BJ (cell line): ENCODE measurements at places on chromosomes 4 and X.

- peak; percentile 46 for DNase-seq
These were observed 139.5 kb downstream of the SLIT2 start for GRCh38 chr4:20391198-20391597.

DNA sequence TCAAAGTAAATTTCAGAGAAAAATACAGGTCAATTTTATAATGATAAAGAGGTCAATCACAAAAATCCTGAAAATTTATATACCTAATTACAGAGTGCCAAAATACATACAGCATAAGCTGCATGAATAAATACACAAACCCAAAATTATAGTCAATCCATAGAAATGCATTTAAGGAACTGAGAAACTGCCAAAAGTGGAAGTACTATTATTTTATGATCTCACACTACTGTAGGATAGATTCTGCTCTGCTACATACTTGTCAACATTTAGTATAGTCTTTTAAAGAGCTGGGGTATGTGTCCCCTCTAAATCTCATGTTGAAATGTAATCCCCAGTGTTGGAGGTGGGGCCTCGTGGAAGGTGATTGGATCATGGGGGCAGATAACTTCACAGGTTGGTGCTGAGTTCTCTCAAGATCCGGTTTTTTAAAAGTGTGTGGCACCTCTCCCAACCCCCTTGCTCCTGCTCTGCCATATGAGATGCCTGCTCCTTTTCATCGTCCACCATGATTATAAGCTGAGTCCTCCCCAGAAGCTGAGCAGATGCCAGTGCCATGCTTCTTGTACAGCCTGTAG, 31.8 kb downstream of the CHIC2 start:
- no peak for DNase-seq

- DNase-seq: no peak
These were observed 2.0 kb upstream of the USO1 start for GRCh38 chr4:75722417-75722816.

DNA sequence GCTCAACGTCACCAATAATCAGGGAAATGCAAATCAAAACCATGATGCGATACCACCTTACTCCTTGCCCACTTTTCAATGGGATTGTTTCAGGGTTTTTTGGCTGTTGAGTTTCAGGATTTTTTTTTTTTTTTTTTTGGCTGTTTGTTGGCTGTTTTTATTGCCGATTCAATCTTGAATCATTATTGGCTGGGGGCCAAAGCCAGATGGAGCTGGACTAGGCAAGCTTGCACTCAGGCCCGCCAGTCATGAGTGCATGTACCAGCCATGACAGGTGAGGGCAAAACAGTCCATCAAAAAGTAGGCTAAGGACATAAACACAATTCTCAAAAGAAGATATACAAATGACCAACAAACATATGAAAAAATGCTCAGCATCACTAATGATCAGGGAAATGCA, 13.3 kb downstream of the YIPF7 start:
- DNase-seq: no peak

- DNase-seq: no peak
These were observed 260.7 kb downstream of the COL25A1 start for GRCh38 chr4:109041463-109042360.

DNA sequence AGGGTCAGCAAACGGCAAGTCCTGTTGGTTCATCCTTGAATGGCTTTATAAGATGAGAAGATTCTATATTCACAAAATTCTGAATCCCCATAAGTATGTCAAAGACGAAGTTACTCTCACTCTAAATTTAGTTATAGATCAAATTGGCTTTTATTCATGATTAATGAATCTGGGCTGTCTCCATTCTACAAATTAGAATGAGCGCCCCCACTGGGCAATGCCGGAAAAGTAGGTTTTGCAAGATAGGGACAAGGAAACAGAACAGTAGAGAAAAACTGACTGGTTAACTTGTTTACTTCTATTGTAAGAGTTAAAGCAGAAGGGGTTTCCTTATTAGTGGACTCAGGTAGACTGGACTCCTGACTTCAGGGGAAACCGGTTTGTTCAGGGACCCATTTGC, 100.3 kb downstream of the F11 start:
- DNase-seq: no peak

DNA sequence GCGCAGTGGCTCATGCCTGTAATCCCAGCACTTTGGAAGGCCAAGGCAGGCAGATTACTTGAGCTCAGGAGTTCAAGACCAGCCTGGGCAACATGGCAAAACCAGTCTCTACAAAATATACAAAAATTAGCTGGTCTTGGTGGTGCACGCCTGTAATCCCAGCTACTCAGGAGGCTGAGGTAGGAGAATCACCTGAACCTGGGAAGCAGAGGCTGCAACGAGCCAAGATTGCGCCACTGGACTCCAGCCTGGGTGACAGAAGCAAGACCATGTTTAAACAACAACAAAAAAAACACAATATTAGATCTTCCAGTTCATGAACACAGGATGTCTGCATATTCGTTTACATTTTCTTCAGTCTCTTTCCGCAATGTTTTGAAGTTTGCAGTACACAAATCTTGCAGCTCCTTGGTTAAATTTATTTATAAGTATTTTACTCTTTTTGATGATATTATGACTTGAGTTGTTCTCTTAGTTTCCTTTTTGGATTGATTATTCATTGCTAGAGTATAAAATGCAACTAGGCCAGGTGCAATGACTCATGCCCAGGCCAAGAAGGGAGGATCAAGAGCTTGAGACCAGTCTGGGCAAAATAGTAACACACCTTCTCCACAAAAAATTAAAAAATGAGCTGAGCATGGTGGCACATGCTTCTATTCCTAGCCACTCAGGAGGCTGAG, 30.4 kb upstream of the ABCG2 start:
- DNase-seq: no peak

GRCh38 chr4:5206016-5206790, 154.9 kb downstream of the STK32B start:
- peak; percentile 83 for DNase-seq

GRCh38 chr4:184836613-184837012, 10.8 kb upstream of the ACSL1 start:
- DNase-seq: no peak

GRCh38 chr4:101254776-101255175, 92.5 kb downstream of the PPP3CA start:
- DNase-seq: no peak

DNA sequence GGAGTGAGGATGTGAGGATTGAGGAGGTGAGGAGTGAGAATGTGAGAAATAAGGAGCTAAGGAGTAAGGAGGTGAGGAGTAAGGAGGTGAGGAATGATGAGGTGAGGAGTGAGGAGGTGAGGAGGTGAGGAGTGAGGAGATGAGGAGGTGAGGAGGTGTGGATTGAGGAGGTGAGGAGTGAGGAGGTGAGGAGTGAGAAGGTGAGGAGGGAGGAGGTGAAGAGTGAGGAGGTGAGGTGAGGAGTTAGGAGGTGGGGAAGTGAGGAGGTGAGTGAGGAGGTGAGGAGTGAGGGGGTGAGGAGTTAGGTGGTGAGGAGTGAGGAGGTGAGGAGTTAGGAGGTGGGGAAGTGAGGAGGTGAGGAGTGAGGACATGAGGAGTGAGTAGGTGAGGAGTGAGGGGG, 74.8 kb upstream of the MXD4 start:
- no peak for DNase-seq

GRCh38 chr4:40905414-40905813, 155.7 kb downstream of the NSUN7 start:
- no peak for DNase-seq

GRCh38 chrX:11261260-11261659, 32.0 kb upstream of the AMELX start:
- peak; percentile 19 for DNase-seq

GRCh38 chr4:22477136-22477812, 38.6 kb downstream of the ADGRA3 start:
- no peak for DNase-seq
